ENCODE measurements at places on chromosomes 3 and 15. TPM values are rescaled to one million over a fixed set of nuclear protein-coding genes. Genes with fewer than 3 reads are reported as not detected.

UBA7 gene
- 326 TPM for total RNA-seq

- DNase-seq = no peak
These were observed 75.7 kb downstream of the GAP43 start for GRCh38 chr3:115698851-115699591.

DNA sequence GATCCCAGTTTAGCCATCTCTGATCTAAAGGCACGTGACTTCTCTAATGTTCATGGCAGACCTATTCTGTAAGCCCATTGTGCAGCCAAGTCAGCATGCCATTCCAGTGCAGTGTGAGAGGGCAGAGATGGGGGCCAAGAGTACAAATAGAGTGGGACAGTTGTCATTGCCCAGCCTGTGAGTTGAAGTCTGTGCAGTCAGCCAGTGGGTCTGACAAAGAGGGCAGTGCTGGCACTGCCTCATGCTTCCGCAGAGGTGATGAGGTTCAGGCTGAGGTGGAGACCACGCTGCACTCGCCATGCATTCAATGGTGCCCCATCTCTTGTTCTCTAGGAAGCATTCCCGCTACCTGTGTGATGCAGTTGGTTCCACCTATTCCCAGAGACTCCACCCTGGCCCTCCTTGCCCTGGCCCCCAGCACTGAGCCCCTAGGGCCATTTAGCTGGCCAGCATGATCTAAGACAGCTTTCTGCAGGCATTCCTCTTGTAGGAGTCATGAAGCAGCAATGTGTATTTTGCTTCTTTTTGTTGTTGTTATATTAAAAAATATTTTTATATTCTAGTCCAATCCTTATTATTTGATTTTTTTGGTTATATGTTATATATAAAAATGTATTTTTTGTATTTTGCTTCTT, 3.7 kb downstream of the MRAS start:
- DNase-seq = no peak

DNA sequence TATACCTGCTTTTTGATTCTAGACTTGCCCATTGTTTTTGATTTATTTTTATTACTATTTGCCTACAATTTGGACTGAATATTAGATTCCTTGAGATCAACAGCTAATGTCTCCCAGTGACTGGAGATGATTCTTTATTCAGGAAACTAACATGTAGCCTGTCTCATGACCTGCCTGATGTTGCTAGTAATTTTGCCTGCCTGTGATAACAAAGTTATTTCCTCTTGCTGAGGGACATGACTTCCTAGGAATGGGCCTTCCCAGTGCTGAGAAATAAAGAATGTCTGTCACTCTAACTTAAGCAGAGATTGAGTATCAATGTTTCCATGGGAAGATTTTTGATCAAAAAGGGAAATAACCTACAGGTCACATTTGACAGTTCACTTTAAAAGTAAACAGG, 13.4 kb upstream of the NPHP3 start:
- no peak for DNase-seq

GRCh38 chr3:43023746-43024145, 44.6 kb downstream of the GASK1A start:
- no peak for DNase-seq

DNA sequence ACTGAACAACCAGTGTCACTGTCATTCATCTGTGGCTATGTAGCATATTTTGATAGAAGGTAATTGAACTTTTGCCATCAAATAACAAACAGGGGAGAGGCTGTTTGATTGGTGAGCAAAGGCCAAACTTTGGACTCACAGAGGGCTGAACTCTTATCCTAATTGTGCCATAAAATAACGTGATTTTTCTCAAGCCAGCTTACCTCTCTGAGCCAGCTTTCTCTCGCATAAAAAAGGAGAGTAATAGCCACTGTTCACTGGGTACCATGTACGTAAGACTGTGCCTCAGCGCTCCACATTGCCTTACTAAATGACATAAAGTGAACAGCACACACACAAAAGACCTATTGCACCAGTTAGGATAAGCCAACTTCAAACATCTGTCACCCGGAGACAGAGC, 216.9 kb downstream of the LRTM1 start:
- no peak for DNase-seq

TP63 gene
- not detected for total RNA-seq

DNA sequence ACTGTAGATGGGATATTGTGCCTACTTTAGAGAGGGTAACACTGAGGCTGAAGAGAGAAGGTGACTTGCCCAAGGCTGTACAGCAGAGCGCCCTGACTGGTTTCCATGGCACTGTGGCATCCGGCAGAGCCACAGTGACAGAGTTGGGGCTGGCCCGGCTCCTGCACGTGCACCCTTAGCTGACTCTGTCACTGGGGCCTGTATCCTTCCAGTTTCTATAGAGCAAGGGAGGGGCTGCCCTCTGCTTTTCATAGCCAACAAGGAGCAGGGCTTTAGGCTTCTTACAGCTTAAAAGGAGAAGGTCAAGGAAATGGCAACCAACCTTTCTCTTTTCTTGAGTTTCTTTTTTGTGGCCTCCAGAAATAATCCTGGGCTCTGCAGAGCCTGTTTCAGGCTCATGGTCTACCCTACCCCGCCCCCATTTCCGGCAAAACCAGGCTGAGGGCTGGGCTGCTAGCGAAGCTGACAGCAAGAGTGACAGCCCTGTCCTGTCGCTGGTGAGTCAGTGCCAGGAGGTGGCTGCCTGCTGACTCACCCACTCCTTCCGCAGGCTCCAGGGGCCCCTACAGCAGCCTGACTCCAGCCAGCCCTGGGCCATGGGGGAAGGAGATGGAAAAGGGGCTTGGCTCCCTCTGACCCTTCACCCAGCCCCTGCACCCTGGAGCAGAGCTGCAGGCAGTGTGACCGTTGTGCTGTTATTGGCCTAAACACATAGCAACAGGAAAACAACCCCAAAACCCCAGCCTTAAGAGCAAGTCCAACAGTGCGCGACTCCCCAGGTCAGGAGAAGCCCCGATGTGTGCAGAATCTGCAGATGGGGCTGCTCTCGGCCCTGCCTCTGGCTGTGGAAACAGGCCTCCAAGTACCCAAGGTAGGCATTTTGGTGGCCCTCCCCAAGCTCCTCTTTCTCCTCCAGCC, 29.8 kb downstream of the SLC6A6 start:
- peak; percentile 92 for DNase-seq

- no peak for DNase-seq
These were observed 119.0 kb upstream of the PROK2 start for GRCh38 chr3:71903936-71904335.

DNA sequence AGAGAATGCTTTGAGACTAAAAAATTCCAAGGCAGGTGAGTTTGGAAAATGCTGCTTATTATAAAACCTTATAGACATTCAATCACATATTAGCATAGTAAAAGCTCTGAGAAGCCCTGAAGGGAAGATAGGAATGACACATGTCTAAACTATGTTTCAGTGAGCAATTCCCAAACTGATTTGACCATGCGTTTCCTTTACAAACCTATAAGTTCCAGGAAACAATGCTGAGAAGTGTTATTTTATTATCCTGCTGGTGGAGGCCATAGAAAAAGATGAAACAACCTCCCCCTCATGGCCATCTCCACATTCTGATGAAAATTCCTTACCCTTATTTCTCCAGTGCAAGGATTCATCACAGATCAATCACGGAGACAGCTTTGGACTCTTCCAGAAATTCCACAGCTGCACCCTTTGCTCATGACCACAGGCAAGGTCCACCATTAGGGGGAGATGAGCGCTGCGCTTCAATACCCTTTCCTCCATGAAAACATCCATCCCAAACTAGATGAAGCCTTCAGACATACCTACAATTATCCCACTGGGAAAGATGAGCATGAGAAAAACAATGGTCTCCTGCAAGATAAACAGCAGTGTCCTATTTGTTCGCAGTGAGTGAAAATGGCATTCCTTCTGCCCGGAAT, 372.1 kb downstream of the MAGI1 start:
- DNase-seq = no peak

AVEN gene
- 8.4 TPM for total RNA-seq

- no peak for DNase-seq
These were observed 24.1 kb downstream of the TRAK1 start for GRCh38 chr3:42115215-42115614.

SERPINI2 gene
- not detected for total RNA-seq

GRCh38 chr3:159273608-159274007, 471.8 kb downstream of the MFSD1 start:
- no peak for DNase-seq

- DNase-seq = no peak
These were observed 28.8 kb downstream of the CYP8B1 start for GRCh38 chr3:42846685-42847522.

TRIM59 gene
- 14.2 TPM for total RNA-seq

DNA sequence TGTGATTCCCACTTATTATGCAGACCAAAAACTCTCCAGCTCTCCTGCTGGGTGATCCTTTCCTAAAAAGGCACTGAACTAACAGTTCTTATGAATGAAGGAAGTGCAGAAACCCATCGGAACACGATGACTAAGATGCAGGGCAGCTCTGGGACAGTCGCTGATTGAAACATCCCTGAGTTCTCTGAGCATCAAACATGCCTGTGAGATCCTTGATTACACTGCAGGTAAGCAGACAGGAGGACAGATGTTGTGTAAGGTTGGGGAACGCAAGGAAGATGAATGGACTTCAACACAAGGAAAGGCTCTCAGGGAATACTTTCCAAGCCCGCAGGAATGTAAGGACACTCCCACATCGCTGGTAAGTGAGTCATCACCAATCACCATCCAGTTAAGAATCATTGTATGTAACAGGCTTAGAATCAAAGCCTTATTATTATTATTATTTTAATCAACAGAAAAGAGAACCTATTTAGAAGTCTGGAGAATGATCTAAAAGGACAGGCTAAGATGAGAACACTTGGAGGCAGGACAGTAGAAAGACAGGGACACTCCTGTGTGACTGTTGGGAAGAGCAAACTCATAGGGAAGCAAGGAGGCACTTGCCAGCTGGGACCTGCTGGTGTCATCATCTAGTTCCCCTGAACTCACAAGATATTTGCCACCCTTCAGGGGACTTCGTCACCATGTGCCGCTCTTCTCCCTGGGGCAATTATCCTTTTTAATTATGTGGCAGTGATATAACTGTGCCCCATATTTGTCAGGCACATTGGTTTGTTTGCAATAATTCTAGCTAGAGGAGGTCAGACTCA, 26.0 kb downstream of the TMEM158 start:
- no peak for DNase-seq

- DNase-seq = no peak
These were observed 147.8 kb downstream of the LEKR1 start for GRCh38 chr3:156973954-156974353.
